ENCODE measurements at places on chromosomes 2 and 18.

- DNase-seq, result no peak
These were observed 612.4 kb downstream of the NYAP2 start for GRCh38 chr2:226011716-226012450.

- no peak for DNase-seq
These were observed 40.3 kb upstream of the ZFP36L2 start for GRCh38 chr2:43266711-43267111.

- DNase-seq, result no peak
These were observed 3.5 kb upstream of the NMUR1 start for GRCh38 chr2:231533777-231534125.

DNA sequence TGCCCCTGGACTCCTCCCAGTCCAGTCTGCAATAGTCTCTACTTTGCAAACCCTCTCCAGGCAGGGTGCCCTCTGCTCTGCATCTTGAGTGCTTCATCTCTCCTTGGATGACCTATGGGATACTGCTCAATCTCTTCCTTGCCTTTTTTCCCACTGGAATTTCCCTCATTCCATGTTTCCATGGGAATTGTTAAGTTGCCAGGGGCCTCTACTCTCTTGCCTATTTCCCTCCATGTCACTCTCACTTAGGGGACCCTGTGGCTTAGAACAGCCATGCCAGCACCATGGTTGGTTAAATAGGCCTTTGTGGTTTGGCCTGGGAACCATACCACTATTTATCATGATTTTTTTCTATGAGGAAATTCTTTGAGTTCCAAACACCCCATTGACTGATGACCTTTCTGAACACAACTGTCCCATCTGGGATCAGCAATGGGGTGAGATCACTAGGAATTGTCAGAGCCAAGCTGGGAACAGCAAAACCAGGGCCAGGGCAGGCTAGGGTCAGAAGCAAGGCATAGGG is 91.4 kb upstream of the RBMS1 start:
- DNase-seq, result no peak

GRCh38 chr2:168188002-168188401 is 59.4 kb downstream of the STK39 start:
- DNase-seq, result no peak

DNA sequence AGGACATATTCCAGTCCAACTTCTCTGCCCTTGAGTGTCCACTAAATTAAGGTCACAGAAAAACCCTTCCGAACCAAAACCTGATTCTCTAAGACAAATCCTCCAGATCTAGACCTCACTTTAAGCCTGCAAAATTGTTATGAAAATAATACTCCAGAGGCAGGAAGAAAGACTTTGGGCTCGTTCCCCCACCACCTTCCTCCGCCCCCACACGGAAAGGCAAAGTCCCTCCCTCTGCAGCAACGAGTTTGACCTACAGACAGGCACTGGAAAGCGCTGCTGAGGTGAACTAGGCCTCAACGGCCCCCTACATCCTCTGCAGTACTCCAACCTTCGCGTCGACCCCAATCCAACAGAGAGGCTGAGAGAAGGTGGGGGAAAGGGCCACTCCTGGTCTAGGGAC is 808 bp downstream of the ATP5MC3 start:
- DNase-seq, result peak; percentile 38

- DNase-seq, result no peak
These were observed 124.0 kb downstream of the GAREM1 start for GRCh38 chr18:32346671-32347070.

DNA sequence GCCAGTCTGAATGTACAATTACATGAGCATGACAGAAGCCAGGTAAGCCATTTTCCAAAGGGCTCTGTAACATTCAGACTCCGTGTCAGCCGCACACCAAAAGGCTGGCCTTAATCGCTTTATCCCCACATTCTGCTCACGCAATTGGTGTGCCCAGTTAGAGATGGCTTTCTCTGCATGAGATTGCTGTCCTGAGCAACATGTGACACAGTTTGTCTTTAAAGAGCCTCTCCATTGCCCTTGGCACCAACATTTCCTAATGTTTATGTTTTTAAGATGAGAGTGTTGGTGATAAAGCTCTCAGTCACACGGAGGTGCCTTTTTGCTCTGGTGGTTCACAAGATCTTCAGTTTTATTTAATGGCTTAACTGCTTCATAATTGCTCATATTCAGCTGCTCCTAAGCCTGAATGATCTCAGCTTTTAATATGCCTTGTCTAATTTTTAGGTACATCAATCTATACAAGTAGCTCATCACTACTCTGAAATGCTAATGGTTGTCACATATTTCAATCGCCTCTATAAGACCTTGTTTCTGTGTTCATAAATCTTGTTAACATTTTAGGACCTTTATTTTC is 164.8 kb upstream of the ACVR2A start:
- DNase-seq, result peak; percentile 72

GRCh38 chr2:102508863-102509262 is 35.8 kb downstream of the SLC9A4 start:
- no peak for DNase-seq

GRCh38 chr2:20999906-21000645 is 43.8 kb downstream of the APOB start:
- DNase-seq, result no peak

GRCh38 chr2:227324642-227324994 is 433 bp upstream of the MFF start:
- DNase-seq, result no peak

GRCh38 chr2:24984912-24985311 is 13.2 kb upstream of the DNAJC27 start:
- DNase-seq, result peak; percentile 65

- no peak for DNase-seq
These were observed 40.2 kb downstream of the ONECUT2 start for GRCh38 chr18:57475408-57475807.

GRCh38 chr2:158923180-158923594 is 45.3 kb upstream of the TANC1 start:
- peak; percentile 96 for DNase-seq

- no peak for DNase-seq
These were observed 259.9 kb downstream of the HAUS1 start for GRCh38 chr18:46364048-46364447.

DNA sequence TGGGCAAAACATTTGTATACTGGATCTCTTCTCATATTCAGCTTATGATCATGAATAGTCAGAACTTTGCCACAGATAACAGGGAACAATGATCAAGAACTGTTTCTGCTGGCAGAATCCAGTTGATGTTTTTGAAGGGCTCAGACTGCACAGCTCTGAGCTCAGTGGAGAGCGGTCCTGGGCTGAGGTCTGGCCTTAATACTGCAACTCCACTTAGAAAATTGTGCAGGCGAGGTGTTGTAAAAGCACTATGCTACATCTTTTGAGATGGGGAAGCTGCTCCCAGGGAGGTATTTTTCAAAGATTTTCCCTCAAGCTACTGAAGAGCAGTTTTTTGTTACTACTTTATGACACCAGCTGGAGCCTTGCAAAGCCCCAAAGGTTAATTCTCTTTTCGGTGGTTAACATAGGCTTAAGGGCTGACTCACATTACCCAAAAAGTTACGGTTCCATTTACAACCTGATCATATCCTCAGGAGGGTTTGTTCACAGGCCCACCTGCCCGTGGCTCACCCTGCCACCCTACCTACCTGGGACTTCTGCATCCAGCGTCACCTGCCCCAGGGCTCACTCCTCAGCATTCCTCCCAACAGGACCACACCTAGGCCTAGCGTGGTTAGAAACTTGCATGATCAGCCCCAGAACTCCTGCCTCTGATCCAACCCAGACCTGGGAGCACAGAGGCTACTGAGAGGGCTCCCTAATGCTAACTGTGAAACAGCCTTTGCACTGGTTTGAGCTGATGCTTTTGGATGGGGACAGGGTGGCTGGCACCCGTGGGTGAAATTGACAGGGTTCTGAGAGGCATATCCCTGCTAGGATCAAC is 114.4 kb downstream of the NCK2 start:
- no peak for DNase-seq

DNA sequence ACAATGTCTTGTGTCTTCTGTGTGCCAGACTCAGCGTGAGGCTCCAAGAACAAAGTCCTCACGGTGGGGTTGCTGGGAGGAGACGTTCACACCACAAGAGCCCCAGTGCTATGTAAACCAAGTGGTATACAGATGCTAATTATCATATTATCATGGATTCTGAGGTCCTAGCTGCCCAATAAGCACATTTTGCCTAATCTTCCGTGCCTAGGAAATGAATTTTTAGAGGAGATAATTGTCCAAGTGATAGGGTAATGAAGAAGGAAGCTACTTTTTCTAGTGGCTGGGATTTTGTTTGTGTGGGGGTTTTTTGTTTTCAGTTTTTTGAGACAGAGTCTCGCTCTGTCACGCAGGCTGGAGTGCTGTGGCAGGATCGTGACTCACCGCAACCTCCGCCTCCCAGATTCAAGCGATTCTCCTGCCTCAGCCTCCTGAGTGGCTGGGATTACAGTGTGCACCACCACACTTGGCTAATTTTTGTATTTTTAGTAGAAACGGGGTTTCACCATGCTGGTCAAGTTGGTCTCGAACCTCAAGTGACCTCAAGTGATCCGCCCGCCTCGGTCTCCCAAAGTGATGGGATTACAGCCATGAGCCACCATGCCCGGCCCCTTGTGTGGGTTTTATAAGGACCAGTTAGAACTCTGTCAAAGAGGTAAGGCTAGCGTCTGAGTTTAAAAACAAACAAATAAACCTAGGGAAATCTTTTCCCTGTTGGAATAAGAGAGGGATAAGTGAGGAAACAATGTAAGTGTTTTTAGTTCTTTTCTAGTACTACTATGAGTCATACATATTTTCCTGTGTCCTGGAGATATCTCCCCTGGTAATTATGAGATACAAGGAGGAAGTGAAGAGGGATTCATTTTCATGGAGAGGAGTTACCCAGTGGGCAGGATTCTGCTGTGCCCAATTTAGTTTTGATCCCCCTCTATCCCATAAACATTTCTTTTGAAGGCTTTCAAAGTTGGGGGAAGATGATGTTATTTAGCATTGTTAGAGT is 9.5 kb upstream of the SMAD7 start:
- no peak for DNase-seq

GRCh38 chr18:49059028-49059834 is 108.5 kb upstream of the SMAD7 start:
- no peak for DNase-seq

GRCh38 chr2:29518010-29518409 is 402.8 kb downstream of the CLIP4 start:
- no peak for DNase-seq

DNA sequence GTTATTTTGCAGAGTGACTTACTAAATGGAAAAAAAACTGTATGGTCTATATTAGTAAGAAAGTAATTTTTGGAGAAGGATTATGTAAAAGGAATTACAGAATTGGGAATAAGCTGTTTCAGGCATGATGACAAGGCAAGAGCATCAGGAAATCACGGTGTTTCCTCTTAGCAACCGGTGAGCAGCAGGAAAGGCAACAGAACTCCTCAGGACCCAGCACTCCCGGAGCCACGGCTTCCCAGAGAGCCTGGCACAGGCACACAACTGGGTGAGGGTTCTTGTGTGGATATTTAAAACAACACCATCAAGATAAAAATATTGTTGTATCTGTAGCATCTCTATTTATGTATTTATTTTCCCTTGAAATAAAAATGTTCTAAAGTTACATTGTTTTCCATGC is 34.4 kb downstream of the CYP27C1 start:
- no peak for DNase-seq

- no peak for DNase-seq
These were observed 71.1 kb downstream of the CIB4 start for GRCh38 chr2:26570083-26570430.

GRCh38 chr18:76368976-76369375 is 126.1 kb downstream of the ZNF516 start:
- no peak for DNase-seq

DNA sequence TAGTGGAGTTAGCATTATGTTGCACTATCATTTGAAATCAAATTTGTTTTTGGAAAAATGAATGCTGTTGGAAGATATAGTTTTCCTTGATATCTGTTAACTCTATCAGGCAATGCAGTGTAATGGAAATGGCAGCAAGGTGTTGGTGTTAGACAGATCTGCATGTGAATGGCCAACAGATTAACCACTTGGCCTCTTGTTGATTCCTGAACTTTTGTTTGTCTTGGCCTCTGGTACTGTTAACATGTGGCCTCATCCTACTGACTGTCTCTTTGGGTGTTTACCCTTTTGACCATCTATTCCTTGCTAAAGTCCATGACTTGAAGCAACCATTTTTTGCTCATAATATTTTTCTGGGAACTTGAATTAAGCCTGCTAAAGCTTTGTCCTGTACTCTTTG is 110.2 kb upstream of the CDH2 start:
- DNase-seq, result no peak

DNA sequence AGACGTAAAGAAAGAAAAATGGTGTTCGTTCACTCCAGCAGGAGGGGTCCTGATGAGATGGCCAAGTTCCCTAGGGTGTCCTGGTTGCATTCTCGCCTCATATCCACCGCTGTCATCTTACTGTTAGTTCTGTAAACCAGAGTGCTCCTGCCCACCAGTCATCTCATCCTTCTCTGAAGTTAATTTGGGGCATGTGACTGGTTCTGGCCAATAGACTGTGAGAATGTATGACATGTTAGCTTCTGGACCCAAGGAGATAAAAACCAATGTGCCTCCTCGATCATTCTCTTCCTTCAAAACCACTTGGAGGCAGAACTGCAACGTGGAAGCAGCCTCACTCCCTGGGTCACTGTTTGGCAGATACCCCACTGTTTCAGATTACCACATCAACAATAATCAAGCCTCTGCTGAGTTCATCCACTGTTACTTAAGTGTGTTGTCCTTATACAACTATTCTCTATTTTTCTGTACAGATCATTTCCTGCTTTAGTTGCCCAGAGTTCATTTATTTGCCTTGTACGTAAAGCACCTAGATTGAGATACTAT is 759.1 kb downstream of the TSN start:
- DNase-seq, result no peak

DNA sequence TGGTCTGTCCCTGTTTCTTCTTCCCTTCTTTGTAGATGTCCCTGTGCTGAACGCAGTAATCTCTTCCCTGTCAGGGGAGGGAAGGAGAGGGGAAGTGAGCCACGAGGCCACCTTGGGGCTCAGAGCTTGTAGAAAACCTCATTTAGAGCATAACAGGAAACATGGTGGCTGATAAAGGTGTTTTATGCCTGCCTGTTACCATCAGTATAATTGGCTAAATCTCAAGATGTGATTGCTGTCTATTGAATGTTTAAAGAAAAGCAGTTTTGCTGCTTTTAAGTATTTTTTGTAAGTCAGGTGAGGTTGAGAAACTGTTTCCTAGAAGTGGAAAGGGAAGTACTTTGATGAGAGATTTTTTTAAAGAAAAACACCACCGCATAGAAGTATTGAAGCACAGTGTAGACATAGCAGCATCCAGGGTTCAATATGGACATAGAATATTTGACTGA is 59.7 kb upstream of the PDK1 start:
- DNase-seq, result no peak

- no peak for DNase-seq
These were observed 84.6 kb downstream of the MTA3 start for GRCh38 chr2:42653039-42653438.

Measured in DMS79 treated with DMSO at 0.1 percent for 48 hours (cell line).